ENCODE measurements at places on chromosomes 12 and 14. TPM values are rescaled to one million over a fixed set of nuclear protein-coding genes. Genes with fewer than 3 reads are reported as not detected.

The FIGNL2 gene
- total RNA-seq, result 1.2 TPM

The C12orf56 gene
- total RNA-seq, result 1.2 TPM

The FAM181A gene
- 6.7 TPM for total RNA-seq

The ADCY6 gene
- total RNA-seq, result 35.5 TPM

The ISM2 gene
- total RNA-seq, result 1.8 TPM

The PAH gene
- total RNA-seq, result 0.69 TPM

The ESPL1 gene
- total RNA-seq, result 2.5 TPM

The RNASE2 gene
- total RNA-seq, result 0.92 TPM

The NKX2-8 gene
- 1.2 TPM for total RNA-seq

The A2M gene
- total RNA-seq, result 87.9 TPM

The PLCZ1 gene
- total RNA-seq, result 2.3 TPM

The TBK1 gene
- total RNA-seq, result 31.4 TPM

The ZBTB42 gene
- total RNA-seq, result 1.2 TPM

The MORN3 gene
- 3.9 TPM for total RNA-seq

The PPP1R1A gene
- 31.8 TPM for total RNA-seq

The NANOG gene
- total RNA-seq, result not detected

Data from diencephalon (tissue), 1 donor.